ENCODE measurements at places on chromosomes 3 and 15. TPM values are rescaled to one million over a fixed set of nuclear protein-coding genes. Genes with fewer than 3 reads are reported as not detected.

The CRYGS gene
- 2.8 TPM for total RNA-seq

The NMB gene
- total RNA-seq: 7.8 TPM

The CLDN16 gene
- not detected for total RNA-seq

DNA sequence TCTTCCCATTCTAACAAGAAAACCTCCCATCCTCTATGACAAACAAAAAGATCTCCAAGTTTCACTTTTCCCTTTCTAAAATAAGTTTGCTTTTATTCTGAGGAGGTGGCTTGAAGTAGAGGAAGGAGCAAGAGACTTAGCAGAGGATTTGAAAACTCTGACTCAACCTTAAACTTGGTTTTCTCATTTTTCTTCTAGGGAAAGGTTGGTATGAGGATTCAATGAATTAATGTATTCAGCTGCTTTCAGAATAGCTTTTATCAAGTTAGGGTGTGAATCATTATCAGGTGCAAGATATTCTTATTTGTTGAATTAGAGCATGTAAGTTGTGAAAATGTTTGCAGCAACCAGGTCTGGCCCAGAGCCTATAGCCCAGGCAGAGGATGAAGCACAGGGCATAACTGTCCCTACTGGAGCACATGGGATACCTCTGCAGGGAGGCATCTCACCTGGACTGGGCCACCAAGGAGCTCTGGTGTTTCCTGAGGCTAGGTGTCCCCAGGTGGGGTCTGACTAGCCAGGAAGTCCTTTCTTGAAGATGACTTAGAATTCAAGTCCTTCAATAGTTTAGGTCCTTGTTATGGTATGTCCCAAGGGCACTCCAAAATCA lies 42.3 kb downstream of the SATB1 start:
- no peak for DNase-seq
